ENCODE measurements at places on chromosomes 7 and 10. TPM values are rescaled to one million over a fixed set of nuclear protein-coding genes. Genes with fewer than 3 reads are reported as not detected.

DNA sequence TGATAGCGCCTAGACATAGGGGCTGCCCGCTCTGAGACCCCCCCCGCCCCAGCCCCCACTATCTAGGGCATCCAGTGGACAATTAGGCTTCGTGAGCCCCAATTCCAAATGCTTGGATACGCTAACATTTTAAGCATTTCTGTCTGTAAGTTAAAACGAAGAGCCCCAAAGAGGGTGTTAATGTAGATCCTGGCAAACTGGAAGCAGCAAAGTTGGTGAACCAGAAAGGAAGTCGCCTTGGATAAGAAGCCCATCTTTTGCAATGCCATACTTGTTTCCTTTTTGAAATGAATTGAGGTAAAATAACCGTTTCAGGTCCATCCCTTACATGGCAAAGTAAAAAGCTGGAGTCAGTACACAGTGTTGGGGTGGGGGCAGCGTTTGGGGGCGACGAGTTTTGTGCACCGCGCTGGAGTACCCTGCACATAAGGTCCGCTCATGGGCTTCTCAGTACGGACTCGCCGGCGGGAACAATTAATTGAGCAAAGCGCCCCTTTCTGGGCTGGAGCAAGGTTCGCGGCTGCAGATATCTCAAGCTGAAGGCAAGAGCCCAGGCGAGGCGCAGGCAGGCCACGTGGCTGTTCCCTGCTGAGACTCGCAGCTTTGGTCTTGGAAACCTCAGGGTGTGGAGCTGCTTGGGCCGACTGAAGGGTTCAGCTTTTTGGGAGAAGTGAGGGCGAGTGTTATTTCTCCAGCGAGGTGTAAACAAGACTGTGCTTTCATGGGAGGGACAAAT lies 1.4 kb upstream of the TWIST1 start:
- DNase-seq: no peak

DNA sequence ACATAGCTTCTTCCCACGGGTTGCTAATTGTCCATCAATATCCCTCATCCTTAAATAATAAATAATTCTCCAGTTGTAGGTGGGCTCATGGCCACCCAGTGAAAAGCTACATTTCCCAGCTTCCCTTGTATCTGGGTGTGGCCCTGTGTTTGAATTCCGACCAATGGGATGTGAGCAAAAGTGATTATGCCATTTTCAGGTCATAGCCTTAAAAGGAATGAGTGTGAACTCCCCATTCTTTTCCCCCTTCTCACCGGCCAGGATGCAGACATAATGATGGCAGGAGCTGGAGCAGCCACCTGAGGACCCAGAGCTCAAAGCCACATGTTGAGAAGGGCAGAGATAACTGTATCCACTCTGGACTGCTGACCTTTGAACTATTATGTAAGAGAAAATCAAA lies 30.3 kb upstream of the CALU start:
- no peak for DNase-seq

DNA sequence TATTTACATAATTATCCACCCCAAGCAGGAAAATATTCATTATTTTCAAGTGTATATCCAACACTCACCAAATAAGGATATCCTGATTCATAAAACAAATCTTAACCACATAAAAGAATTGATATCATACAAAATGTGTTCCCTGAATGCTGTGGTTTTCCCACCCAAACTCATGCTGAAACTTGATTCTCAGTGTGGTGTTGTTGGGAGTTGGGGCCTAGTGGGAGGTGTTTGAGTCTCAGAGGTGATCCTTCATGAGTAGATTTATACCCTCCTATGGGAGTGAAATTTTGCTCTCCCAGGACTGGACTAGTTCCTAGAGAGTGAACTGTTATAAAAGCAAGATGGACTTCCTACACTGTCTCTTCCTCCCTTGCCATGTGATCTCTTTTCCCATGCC lies 1028.3 kb downstream of the SORCS1 start:
- DNase-seq: no peak

DNA sequence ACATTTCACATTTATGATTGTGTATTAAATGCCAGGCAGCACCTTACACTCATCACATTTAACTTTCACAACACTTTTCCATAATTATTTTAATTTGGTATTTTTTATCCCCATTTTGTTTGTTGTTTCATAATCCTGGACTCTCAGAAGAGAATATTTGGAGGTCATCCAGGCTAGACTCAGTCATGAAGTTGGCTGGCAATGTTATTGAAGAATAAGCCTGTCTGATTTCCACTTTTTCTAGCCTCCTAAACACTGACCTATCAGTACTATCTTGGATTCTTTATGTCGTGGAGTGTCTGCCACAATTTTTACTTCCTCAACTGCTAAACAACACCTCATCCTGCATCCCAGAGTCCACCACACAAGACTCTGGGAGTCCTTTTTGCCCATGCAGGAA lies 372.3 kb upstream of the NRP1 start:
- no peak for DNase-seq

Gene LMTK2
- 26.9 TPM for total RNA-seq

Gene CNNM1
- 0.19 TPM for total RNA-seq

- DNase-seq: no peak
Observed at GRCh38 chr10:76190634-76191270, 759.3 kb downstream of the LRMDA start.

Gene ZNF789
- total RNA-seq: 3.3 TPM

Gene ZNF282
- total RNA-seq: 15.0 TPM

DNA sequence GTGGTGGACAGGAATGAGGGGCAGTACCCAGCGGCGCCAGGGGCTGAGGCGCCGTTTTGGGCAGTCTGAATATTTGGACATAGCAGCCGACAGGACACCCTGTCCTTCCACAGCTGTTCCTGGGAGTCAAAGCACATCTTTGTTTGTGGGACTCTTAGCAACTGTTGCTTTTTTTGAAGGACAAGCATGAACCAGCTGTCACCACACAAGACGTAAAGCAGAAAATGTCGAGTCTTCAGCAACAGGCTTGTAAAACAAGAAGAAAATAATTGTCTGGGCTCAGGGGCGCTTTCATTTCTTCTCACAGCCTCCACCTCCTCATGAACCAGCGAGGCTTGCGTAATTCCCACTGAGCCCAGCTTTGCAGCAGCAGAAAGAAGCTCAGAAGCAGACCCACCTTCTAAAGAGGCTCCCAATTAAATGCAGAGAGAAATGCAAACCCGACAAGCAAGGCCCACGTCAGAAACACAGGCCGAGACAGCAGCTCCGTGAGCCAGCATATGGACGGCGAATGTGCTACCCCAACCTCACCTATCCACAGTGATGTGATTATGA lies 68.9 kb upstream of the DNAAF5 start:
- no peak for DNase-seq

GRCh38 chr10:31261511-31262311 lies 57.3 kb upstream of the ZEB1 start:
- DNase-seq: no peak

GRCh38 chr7:517774-518629 lies 1.6 kb downstream of the PDGFA start:
- peak; percentile 77 for DNase-seq

DNA sequence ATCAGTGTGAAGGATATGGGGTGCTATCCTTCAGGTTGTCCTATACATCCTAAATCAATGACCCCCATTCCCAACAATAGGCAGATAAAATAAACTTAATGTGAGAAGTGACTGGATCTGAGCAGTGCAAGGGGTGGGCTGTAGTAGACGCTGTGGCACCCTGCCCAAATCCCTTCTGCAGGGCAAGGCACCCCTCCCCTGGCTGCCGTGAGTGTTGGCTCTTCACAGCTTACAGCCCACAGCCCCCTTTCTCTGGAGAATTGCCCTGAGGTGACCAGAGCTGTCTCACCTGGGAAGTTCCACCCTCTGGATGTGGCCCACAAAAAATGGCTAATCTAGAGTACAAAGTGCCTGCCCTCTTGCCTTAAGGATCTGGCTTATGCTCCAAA lies 25.8 kb upstream of the PPIF start:
- no peak for DNase-seq

Gene STK32C
- total RNA-seq: 4.4 TPM

Gene OR2AE1
- not detected for total RNA-seq

Gene IDI1
- 15.6 TPM for total RNA-seq

- no peak for DNase-seq
Observed at GRCh38 chr10:132453470-132453861, 56.5 kb downstream of the PWWP2B start.

- no peak for DNase-seq
Observed at GRCh38 chr7:24797270-24797669, 40.0 kb upstream of the GSDME start.

DNA sequence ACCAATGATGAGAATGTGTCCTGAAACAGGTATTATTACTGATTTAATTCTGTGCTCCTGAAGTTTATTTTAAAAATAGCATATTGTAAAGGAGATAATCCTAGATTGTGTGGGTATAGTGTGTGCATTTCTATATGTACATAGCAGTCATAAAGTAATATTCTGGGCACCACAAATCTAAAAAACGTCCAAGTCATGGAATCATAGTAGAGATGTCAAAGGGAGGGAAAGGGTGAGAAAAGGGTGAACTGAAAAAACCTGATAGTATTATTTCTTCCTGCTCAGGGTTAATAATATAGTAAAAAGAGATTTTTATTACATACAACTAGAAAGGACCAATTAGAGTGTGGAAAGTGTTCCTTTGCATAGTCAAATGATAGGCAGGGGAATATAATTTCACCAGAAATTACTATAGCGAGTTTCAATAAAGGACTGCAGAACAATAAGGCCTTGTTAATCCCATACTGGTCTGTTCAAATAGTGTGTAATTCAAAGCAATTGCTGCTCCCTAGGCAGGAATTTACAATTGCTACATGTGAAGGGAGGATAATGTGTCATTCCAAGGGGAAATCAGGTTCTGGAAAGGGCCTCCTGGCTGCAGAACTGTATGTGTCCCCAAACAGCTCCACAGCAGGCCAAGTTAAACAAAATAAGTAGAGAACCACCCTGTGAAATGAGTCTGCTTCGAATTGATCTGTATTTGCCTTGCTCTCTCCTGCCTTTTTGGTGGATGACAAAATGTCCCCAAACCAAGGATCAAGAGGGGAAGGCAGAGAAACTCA lies 42.5 kb upstream of the KMT2E start:
- no peak for DNase-seq

DNA sequence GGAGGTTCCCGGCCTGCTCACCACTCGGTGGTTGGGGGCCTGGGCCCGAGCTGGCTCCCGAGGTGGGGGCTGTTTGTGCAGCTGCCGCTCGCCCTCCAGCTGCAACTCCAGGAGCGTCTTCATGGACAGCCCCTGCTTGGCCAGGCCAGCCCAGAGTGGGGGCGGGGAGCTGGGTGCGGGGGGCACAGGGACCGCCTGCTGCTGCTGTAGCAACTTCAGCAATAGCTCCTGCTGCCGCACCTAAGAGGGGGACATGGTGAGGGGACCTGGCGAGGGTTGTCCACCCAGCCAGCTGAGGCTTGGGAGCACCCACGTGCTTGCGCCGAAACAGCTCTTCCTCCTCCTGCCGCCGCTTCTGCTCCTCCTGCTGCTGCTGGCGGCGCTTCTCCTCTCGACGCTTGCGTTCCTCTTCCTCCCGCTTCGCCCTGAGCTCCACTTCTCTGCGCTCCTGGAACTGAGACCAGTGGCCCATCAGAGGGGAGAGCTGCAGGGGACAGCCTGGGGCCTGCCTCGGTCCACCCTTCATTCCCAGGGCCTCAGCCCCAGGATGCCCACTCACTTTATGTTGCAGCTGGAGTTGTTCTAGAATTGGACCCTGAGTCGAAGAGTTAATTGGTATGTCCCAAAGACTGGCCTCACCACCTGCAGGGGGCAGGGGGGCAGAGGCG lies 9.6 kb downstream of the GNB2 start:
- DNase-seq: no peak

GRCh38 chr7:74395745-74396311 lies 57.9 kb upstream of the GTF2IRD1 start:
- no peak for DNase-seq

DNA sequence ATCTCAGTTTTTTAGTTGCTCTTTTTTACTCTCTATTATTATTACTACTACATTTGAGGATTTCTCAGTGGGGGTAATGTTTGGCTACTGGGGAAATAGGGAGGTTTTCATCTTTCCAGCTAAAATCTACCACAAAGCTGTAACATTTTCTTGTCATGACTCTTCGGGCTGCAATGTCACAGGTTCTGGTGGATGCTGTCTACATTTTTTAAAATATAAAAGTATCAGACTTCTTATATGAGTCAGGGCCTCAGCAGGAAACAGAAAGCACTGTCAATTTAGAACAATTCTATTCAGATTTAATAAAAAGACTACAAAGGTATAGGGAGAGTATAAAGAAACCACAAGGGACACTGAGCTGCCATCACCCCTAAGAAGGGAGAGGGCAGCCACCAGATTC lies 61.6 kb downstream of the DNAJC12 start:
- no peak for DNase-seq

GRCh38 chr10:47331491-47331890 lies 9.2 kb downstream of the GDF2 start:
- no peak for DNase-seq

DNA sequence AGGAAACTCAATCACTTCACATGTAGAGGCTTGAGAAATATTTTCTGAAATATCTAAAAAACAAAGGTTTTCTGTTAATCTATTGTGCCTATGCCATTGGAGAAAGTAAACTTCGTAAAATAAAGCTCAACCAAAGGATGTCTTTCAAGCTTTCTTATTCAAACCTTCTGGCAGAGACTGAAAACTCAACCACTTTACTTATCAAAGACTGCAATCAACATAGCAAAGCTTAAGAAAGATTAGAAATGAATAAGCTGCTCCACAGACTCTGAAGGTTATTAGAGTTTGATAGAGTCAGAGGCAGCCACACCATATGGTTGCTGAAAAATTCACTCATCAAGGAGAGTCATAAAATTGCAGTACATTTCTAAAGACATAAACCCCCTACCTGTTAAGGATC lies 245.8 kb upstream of the MEOX2 start:
- no peak for DNase-seq

DNA sequence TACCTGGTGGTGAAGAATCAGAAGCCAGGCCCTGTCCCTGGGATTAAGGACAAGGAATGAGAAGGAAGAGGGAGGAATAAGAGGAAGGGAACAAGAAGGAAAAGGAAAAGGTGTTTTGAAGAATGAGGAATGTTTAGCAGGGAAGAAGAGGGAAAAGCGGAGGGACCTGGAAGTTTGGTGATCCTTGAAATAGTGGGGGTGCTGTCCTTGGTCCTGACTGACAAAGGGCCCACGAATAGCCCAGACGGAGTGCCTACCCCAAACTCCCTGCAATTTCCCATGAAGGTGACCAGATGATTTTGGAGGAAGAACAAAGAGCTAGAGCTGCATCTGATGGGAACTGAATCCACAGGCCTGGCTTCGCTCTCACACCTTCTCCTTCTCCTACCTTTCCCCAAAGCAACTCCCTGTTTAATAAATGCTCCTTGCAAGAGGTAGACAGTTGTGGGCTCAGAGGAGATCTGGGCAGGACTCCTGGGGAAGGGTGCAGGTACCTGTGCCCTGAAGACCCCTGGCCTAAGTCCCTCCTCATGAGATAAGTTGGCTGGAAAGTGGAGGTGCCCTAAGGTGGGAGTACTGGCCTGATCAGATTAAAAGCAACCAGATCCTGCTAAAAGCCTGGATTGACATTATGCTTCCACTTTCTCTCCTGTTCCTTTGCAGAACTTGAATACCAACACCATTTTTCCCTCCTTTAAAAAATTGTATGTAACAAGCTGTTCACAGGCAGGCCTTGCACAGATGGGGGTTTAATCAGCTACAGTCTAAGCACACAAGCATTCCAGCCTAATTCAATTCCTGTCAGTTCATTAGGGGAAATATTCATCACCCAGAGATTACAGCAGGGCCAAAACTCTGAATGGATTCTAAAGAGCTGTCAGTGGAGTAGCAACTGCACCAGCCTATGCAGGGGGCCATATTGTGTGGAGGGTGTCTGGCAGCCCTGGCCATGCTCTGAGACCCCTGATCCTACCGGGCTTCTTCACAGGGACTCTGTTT lies 19.4 kb downstream of the KAZALD1 start:
- no peak for DNase-seq

GRCh38 chr7:49308787-49309186 lies 384.4 kb downstream of the CDC14C start:
- DNase-seq: no peak

GRCh38 chr7:25950488-25951413 lies 201.2 kb upstream of the NFE2L3 start:
- DNase-seq: peak; percentile 85

Data from left ventricle myocardium inferior (tissue), 1 donor.